KBM-7 (cell line): ENCODE measurements at places on chromosomes 7 and 10.

DNA sequence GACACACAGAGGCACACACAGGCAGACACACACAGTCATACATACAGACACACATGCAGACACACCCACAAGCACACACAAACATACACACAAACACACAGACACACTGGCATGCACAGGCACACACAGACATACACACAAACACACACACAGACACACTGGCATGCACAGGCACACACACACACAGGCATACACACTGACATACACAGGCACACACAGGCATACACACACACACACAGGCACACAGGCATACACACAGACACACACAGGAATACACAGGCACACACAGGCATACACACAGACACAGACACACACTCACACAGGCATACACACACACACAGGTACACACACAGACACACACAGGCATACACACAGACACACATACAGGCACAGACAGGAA is 340.7 kb upstream of the VSTM2A start:
- DNase-seq: no peak

DNA sequence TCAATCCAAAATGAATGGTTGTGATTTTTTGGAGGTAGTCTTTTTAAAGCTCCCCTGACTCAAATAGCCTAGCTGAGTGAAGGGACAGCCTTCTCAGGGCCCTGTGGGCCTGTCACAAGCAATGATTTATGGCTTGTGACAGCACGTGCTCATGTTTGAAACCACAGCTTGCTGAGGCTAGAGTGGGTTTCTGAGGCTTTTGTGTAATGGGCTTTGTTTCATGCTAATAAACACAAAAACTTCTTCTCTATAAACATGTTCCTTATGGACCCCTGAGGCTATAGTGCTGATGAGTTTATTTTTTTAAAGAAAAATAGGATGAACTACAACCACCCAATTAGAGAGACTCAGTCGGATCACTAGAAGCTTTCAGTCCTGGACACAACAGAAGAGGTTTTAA is 36.1 kb upstream of the BET1 start:
- no peak for DNase-seq

DNA sequence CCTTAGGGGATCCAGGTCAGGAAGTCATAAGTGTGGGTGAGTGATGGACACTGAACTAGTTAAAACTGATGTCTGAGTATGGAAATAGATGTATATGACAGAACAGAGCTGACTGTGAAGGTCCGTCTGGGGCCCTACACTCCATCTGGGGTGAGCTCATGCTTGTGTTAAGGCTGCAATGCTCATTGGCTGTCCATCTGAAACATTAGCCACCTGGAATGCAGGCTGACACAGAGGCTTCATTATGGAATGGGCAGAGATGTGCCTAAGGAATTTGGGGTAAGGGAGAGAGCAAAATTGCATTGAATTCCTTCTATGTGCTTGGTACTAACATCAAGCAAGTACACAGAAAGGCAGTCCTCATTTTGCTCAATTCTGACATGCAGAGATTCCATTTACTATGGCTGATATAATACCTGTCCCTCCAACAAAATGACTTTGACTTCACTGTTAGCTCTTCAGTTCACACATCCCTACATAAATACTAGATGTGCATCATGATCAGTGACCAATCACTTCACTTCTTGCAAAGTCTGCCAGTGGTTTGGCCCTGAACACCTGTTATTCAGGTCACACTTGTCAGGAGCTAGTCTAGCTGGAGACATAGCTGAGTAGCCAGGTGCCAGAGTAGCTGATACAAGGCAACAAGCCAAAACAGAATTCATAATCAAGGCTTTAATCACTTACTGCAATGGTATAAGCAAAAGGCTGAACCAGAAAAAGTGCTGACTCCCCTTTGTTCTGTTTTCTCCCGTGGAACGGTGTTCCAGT is 128.9 kb upstream of the VWC2 start:
- no peak for DNase-seq

GRCh38 chr10:78966844-78967488 is 101.8 kb upstream of the ZMIZ1 start:
- no peak for DNase-seq

DNA sequence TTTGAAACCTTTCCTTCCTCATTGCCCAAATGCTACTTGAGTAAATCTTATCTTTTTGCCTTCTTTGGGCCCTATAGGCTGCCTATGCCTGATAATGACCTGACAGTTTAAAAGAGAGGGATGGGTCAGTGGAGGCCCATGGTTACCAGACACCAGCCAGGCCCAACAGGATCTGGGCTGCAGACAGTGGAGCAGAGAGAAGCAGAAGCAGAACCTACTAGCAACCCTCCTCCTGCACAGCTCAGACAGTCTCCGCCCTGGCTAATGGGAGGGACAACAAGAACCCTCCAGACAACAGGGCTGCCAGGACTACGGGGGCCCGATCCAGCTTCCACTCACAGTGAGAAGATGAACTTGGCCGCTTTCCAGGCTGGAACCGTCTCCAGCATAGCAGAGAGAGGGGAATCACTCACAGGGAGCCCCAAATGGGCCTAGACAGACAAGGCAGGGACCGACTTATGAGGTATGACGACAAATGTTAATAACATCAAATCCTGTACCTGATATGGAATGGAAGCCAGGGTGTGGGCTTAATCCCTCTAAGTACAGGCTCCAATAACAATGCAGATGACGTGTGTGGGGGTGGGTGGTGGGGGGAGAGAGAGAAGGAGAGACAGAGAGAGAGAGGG is 31.7 kb upstream of the DGKI start:
- no peak for DNase-seq

GRCh38 chr10:66176772-66177171 is 749.1 kb upstream of the LRRTM3 start:
- no peak for DNase-seq

DNA sequence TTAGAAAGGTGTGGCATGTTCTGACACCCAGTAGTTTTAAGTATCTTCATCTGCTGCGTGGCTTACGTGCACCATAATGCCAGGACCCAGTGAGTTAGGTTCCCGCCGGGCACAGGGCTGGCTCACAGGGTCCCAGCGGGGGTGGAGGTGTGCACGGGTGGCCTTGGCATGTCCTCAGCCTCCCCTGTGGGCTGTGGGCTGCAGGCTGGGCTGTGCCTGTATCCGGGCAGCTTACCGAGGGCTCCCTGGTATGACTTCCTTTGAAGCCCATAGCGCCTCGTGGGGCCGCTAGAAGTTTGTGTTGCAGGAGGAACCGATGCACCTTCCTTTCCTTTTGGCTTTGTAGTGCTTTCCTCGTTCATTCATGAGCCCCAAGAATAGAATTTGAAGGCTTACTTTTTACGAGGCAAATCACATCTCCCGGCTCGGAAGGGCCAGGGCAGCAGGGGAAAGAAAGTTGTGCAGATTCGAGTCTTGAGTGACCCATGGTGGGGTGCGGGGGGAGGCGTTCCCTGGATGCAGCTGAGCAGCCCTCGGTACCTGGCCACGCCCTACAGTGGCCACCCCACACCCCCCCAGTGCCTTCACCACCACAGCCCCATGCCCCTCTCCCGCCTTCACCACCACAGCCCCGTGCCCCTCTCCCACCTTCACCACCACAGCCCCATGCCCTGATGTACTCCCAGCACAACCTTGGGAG is 113.2 kb downstream of the WDR37 start:
- DNase-seq: no peak

- no peak for DNase-seq
Observed at GRCh38 chr10:126618466-126618865, 52.0 kb downstream of the C10orf90 start.

DNA sequence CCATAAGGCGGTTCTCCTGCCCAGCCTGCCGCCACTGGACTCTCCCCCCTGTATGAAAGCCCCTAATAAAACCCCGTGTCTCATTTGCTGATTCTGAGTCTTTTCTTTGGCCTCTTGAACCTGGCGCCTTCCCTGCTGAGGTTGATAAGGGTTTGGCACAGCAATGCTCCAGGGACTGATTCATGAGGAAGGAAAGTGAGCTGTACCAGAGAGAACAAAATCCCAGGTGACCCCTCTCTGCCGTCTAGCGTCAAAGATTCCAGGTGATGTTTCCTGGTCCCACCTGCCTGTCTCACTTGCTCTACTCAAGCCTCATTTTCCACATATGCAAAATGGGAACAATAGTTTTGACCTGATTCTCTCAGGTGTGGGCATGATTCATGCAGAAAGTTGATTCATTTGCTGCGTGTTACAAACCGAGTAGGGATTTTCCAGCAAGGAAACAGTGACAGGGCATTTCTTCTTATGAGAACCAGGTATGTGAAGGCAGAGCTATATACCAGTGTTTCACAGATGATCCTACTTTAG is 730.6 kb upstream of the IGFBP3 start:
- DNase-seq: no peak

- DNase-seq: peak; percentile 56
Observed at GRCh38 chr10:121823993-121824463, 103.8 kb downstream of the ATE1 start.

GRCh38 chr7:149226840-149227494 is 12.5 kb upstream of the ZNF212 start:
- no peak for DNase-seq

DNA sequence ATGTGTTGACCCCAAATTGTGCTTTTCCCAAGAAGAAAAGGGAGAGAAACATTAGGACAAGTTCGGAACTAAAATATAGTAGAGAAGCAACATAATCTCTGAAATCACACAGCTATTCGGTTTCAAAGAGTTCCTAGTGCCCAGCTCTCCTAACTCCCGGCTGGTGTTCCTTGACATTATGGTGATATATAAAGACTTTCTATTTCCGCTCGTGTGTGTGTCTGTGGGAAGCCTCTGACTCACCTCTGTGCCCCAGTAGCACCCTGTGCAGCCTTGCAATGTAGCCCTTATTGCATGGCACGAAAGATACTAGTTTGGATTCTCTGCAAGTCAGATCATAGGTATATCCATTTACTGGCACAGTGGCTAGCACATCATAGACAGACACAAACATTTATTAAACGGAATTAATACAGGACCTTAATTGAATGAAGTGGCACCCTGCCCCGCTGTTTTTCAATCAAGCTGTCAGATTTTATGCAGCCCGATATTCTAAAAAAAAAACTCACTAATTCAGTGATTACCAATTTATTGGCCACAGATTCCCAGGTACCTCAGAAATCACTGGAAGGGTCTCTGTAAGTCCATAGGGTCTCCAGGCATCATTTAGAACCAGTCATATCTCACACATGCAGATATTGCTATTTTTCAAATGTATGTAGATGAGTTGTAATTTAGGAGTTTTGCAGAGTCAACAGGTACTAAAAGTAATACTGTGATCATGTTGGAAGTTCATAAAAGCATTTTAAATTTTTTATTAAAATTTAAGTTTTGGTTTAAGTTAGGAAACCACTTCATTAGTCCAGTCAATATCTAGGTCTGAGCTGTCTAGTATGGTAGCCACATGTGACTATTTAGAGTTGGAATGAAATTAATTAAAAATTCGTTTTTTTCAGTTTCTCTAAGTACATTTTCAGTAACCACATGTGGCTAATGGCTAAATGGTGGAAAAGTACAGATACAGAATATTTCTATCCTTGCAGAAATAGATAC is 43.3 kb downstream of the SFTPD start:
- peak; percentile 35 for DNase-seq

DNA sequence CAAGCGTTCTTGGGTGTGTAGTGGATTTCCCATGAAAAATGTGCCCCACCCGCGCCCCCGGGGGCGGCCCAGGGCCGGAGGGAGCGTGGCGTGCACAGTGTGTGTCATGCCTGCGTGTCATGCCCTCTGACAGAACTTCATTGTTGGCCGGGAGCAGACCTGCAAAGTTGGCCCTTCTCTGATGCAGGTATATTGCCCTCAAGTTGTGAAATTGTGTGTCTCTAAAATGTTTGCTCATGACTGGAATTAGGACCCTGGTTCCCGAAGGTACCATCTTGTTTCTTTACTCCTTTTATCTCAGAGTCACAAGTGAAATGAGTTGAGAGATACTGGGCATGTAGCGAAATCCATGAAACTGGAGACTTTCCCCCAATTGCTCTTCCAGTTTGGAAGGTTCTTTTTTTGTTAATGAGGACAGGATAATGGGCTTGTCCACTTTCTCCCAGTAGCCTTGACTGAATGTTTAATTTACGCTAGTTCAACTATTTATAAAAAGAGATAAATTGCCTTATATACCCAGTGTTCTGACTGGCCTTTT is 26.2 kb downstream of the ADK start:
- DNase-seq: peak; percentile 55

- DNase-seq: no peak
Observed at GRCh38 chr7:91201442-91202113, 62.7 kb upstream of the FZD1 start.

- no peak for DNase-seq
Observed at GRCh38 chr10:109996766-109997171, 11.0 kb upstream of the ADD3 start.

DNA sequence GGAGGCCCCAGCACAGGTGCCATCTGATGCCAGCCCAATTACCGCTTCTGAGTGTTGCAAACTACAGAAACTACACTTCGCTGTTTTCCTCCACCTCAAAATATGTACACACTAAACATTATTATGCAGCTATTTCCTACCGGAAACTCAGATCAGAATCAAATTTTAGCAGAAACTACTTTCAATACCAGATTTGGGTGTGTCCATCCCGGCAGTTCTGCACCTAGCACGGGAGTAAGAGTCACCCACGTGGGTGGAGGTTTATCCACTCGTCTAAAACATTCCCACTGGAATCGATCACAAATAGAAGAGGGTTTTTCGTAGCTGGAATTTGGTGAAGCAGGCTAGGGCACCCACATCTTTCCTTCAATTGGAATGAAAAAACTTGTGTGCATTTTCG is 214.4 kb upstream of the PRKCQ start:
- no peak for DNase-seq

DNA sequence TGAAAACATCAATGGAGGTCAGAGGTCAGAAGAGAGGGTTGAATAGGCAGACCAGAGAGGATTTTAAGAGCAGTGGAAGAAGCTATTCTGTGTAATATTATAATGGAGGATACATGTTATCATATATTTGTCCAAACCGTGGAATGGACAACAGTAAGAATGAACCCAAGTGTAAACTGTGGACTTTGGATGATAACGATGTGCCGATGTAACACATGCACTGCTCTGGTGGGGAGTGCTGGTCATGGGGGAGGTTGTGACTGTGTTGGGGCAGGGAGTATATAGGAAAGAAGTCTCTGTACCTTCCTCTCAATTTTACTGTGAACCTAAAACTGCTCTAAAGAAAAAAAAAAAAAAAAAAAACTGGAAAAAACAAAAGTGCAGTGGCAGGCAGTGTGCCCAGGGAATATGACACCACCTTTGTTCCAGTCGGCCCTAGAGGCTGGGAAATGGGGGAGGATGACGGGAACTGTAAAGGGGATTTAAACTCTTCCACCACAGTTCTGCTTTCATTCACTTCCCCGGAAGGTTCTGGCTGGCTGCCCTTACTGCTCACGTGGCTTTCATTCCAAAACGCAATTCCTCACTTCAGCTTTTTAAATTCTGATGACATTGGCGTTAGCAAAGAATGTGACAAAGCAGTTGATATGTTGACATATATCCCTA is 113.7 kb upstream of the ANKRD1 start:
- DNase-seq: peak; percentile 15

- DNase-seq: no peak
Observed at GRCh38 chr10:25105262-25105661, 69.5 kb upstream of the GPR158 start.

- no peak for DNase-seq
Observed at GRCh38 chr7:146054909-146055308, 61.7 kb upstream of the CNTNAP2 start.

- DNase-seq: no peak
Observed at GRCh38 chr7:43849047-43849446, 20.3 kb downstream of the MRPS24 start.
